Placental epithelial cell (primary cell): ENCODE measurements at places on chromosomes 3 and 15. TPM values are rescaled to one million over a fixed set of nuclear protein-coding genes. Genes with fewer than 3 reads are reported as not detected.

EIF2A gene
- total RNA-seq = 177 and 229 TPM in 2 replicates

AMIGO3 gene
- 3.3 and 4.3 TPM in 2 replicates for total RNA-seq

PRKCI gene
- 60.9 and 103 TPM in 2 replicates for total RNA-seq

DBR1 gene
- 10.6 and 12.8 TPM in 2 replicates for total RNA-seq

IL5RA gene
- not detected in 2 replicates for total RNA-seq

MAPKBP1 gene
- total RNA-seq = 12.0 and 19.6 TPM in 2 replicates

GOLGA6L22 gene
- not detected in 2 replicates for total RNA-seq

SLC24A5 gene
- total RNA-seq = not detected in 2 replicates

CPLX3 gene
- total RNA-seq = not detected in 2 replicates

RARB gene
- under 0.01 TPM in 1 of 2 replicates, not detected in the other for total RNA-seq

FBN1 gene
- 1,130 and 2,934 TPM in 2 replicates for total RNA-seq

CHRNA3 gene
- not detected in 2 replicates for total RNA-seq

CCR5 gene
- not detected in 2 replicates for total RNA-seq

ZNF660 gene
- total RNA-seq = 3.0 and 7.5 TPM in 2 replicates

KLHL6 gene
- total RNA-seq = not detected in 2 replicates

ARHGAP31 gene
- 20.4 and 40.5 TPM in 2 replicates for total RNA-seq

NDUFB5 gene
- 74.5 and 86.8 TPM in 2 replicates for total RNA-seq

LCMT2 gene
- total RNA-seq = 5.9 and 10.0 TPM in 2 replicates

CXCR6 gene
- not detected in 2 replicates for total RNA-seq

AGBL1 gene
- not detected in 2 replicates for total RNA-seq

HESX1 gene
- 0.22 and 0.39 TPM in 2 replicates for total RNA-seq

TIMMDC1 gene
- 46.7 and 67.5 TPM in 2 replicates for total RNA-seq

EBLN2 gene
- total RNA-seq = 8.9 and 9.8 TPM in 2 replicates

DNAJC13 gene
- total RNA-seq = 43.2 and 55.0 TPM in 2 replicates

WDR49 gene
- not detected in 2 replicates for total RNA-seq

TMEM266 gene
- total RNA-seq = 3.0 and 3.1 TPM in 2 replicates

ALG1L2 gene
- 0.65 and 0.79 TPM in 2 replicates for total RNA-seq

C3orf80 gene
- 0.11 TPM in 1 of 2 replicates, not detected in the other for total RNA-seq

ZNF80 gene
- total RNA-seq = under 0.01 TPM in 1 of 2 replicates, not detected in the other

GOLGA6B gene
- not detected in 2 replicates for total RNA-seq

RBP2 gene
- not detected in 2 replicates for total RNA-seq

UBE2E2 gene
- 38.2 and 88.7 TPM in 2 replicates for total RNA-seq

SAXO2 gene
- 0.39 and 6.6 TPM in 2 replicates for total RNA-seq

C15orf39 gene
- total RNA-seq = 13.1 and 14.5 TPM in 2 replicates

GRAMD1C gene
- 0.54 and 1.6 TPM in 2 replicates for total RNA-seq

CHAC1 gene
- total RNA-seq = 3.9 and 27.5 TPM in 2 replicates

SEMA3B gene
- 11.8 and 14.9 TPM in 2 replicates for total RNA-seq

STRA6 gene
- 15.7 and 85.2 TPM in 2 replicates for total RNA-seq

PARP3 gene
- total RNA-seq = 13.8 and 24.7 TPM in 2 replicates

NPAP1 gene
- not detected in 2 replicates for total RNA-seq
